ENCODE measurements at places on chromosomes 13 and 19.

- no peak for DNase-seq
These were observed 107.9 kb downstream of the RGCC start for GRCh38 chr13:41565216-41565615.

GRCh38 chr19:35533822-35534392 is 651 bp downstream of the GAPDHS start:
- DNase-seq = peak; percentile 36

GRCh38 chr19:33446330-33447293 is 73.1 kb downstream of the CEBPG start:
- DNase-seq = no peak

DNA sequence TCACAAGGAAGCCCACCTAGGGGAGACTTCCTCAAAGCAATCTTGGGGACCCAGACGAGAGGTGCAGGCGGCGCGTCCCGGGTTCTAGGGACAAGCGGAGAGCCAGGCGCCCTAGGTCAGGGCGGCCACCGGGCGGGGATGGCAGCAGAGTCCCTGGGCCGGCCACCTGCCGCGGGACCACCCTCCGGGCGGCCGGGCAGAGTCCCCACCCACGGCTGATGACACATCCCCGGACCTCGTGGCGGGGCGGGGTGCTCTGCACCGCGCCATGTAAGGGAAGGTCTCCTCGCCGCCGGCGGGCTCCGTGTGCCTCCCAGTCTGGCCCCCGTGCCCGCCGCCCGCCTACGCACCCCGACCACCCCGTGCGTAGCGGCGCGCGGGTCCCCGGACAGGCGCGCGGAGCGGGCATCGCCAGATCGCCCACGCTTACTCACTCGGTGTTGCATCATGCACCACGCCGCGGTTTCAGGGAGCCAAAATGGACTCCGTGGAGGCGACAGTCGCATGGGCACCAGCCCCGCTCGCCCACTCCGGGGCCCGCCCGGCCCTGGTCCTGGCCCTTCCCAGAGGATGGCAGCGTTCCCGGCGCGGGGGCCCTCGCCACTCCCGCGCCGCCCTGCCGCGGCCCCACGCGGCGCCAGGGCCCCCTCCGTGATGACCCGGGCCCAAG is 643 bp downstream of the SLC7A1 start:
- peak; percentile 80 for DNase-seq

DNA sequence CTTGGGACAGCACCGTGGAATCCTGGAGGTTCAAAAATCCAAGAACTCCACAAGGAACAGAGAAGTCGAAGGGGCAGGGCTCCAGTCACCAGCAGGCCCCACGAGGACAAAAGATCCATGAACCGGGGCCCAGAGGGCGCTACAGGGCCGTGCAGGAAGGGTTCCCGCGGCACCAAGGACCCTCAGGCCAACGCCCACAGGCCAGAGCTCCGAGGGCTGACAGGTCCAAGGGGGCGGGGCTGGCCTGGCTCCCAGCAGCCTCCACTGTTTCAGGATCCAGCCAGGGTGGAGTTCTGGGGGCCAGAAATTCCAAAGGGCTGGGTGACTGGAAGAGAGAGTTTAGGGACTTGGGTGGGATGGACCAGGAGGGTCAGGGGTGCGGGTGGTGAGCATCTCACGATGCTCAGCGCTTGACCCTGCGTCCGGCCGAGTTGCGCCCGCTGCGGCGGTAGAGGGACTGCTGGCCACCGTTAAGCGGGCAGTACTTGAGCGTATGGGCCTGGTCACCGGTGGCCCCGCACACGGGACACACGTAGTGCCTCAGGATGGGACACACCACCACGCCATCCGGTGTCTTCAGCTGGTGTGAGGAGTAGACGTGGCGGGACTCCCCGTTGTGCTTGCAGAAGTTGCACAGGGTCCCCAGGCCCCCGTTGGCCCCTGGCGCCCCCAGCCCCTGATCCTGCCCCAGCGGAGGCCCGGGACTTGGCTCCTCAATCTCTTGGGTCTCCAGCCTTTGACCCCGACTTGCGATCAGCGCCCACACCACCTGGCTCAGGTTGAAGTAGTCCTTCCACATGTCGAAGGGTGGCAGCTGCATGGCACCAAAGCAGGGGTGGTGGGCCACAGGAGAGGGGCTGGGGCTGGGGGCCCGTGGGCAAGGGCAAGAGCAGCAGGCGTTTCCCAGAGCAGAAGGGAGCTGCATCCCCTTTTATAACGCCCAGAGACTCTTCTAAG is at the start of gene NANOS2:
Gene NANOS2, minus strand, starts transcription at position 905 of the 957 bp plus-strand sequence. Its CDS starts 85 bp downstream, at position 820.
- peak; percentile 13 for DNase-seq

DNA sequence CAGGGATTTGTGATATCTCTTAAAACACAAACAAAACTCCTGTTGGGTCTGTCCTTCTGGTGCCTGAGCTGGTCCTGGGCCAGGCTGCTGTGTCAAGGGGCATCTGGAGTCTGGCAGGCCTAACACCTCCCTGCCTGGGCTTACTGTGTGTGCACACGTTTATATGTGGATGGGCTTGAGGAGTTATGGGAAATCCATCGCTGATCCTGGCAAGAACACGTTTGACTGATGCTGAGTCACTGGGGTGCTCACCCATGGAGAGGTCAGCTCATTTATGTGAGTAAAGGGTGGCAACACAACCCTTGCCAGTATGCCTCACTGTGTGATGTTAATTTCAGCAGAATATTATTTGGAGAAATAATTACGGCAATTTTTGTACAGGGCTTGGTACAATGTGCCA is 44.5 kb upstream of the PCDH8 start:
- DNase-seq = no peak

- DNase-seq = no peak
These were observed 724.0 kb upstream of the MIR17HG start for GRCh38 chr13:90623318-90624011.

- no peak for DNase-seq
These were observed 201.6 kb downstream of the SLITRK5 start for GRCh38 chr13:87872813-87873212.

- no peak for DNase-seq
These were observed 930 bp upstream of the FBN3 start for GRCh38 chr19:8150178-8150865.

DNA sequence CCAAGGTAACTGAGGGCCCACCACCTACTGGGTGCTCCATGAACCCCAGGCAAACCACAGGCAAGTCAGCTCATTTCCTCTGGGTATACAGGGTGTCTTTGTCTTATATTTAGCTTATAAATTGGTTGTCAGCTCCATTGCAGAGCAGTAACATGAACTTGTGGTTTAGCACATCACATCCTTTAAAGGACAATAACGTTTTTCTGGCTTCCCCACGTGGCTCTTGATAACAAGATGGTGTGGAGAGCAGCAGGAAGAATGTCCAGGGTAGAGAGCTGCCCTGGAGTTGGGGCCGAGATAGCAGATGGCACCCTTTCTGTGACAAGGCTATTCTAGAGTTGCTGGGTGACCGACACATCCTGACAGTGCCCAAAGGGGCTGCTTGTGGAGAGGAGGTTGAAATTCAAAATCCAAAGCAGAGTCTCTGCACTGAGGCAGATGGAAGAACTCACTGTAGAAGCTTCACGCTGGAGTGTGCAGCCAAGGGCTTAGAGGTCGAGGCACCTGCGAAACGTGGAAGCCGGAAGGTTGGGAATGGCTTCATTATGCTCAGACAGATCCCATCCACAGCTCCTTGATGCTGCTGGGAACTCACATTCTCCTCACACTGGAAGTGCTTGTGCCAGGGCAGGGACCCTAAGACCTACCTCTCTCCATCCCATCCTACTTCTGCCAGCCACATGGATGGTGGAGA is 133.0 kb upstream of the FRY start:
- no peak for DNase-seq

GRCh38 chr13:99224021-99224420 is 23.4 kb downstream of the UBAC2 start:
- no peak for DNase-seq

- no peak for DNase-seq
These were observed at the start of gene F7 for GRCh38 chr13:113105032-113105920. Gene F7, plus strand, starts transcription at chr13:113105791. Its CDS starts 51 bp downstream, at chr13:113105842.

DNA sequence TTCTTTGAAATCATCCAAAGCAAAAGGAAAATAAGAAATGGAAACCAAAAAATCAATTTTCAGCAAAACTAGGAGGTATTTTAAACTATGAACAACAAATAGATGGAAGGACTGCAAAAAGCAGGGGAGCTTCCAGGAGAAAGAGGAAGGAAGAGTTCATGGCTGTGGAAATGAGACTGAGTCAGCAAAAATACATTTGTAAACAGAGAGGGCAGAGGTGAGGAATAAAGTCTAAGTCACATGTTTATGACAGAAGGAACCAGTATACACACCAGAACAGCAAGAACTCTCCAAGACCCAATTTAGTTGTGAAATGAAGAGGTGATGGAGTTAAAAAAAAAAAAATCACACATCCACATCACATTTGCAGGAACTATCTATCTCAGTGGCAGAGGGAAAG is 69.6 kb downstream of the RNASEH2B start:
- DNase-seq = no peak

GRCh38 chr19:6744381-6745301 is 5.2 kb downstream of the TRIP10 start:
- no peak for DNase-seq

DNA sequence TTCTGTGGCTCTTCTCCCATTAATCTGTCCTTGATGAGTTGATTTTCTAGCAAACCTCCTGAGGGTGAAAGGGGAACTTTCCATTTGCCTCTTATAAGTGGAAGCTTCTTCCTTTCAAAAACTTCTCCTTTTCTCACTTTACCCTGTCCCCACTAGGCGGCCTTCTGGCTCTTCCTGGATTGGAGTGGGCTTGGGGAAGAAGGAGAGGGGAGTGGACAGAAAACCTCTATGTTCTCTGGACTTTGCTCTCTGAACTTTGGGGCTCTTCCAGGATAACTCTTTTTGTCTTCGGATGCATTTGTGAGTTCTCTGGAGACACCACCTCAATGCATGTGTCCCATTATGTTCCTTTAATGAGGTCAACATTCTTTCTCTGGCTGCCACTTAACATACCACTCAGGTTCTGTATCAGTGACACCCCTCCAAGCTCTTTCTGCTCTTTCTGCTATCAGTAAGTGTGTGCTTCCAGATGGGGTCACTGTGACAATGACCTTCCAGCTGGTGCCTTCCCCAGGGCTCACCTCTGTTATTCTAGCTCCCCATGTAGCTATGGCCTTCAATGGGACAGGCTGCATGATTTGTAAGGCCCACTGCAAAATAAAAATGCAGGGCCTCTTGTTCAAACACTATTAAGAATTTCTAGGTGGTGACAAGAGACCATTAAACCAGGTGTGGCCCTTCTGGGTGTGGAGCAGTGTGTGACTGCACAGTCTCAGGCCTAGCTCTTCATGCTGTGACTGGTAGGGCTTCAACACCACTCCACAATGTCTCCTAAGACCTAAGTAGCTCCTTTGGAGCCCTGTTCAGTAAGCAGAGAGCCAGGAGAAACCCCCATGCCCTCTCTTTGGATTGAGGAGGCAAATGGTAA is 389.2 kb downstream of the EFNB2 start:
- DNase-seq = no peak

DNA sequence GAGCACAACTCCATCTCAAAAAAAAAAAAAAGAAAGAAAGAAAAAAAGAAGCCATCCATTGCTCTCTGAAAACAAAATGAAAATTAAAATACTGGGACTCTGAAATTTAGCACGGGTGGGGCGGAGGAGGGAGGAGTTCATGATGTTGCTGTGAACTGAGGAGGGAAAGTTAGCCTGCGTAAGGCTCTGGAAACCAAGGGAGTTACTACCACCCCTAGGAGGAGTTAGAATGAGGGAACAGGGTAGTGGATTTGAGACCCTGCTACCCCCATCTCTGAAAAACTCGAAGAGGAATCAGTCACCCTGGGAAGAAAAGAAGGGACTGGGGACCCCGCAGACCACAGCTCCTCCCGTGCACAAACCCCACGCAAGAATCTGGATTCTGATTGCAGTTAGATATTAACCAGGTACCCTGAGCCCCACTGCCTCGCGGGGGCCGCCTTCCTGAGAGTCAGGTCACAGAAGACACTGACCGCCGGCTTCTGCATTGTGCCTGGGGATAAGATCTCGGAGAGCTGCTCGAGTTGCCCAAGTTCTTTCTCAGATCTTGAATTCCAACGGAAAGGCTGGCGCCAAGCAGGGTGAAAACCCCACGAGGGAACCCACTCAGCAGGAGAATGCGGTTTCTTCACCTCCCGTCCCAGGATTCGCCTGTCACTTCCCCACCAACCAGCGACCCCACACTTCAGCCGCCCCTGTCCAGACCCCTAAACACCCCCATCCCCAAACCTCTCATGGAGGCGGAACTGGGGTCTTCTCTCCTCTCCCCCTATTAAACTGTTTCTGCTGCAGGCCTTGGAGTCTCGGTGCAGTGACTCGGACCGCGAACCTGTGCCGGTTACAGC is 870 bp downstream of the ZNF442 start:
- no peak for DNase-seq

GRCh38 chr13:97367016-97367822 is 66.8 kb upstream of the RAP2A start:
- DNase-seq = no peak

- no peak for DNase-seq
These were observed 1503.5 kb downstream of the UQCRFS1 start for GRCh38 chr19:27709496-27709895.

GRCh38 chr13:98960606-98961502 is 17.0 kb downstream of the DOCK9 start:
- DNase-seq = no peak

- DNase-seq = no peak
These were observed 25.2 kb upstream of the HIF3A start for GRCh38 chr19:46271481-46272197.

DNA sequence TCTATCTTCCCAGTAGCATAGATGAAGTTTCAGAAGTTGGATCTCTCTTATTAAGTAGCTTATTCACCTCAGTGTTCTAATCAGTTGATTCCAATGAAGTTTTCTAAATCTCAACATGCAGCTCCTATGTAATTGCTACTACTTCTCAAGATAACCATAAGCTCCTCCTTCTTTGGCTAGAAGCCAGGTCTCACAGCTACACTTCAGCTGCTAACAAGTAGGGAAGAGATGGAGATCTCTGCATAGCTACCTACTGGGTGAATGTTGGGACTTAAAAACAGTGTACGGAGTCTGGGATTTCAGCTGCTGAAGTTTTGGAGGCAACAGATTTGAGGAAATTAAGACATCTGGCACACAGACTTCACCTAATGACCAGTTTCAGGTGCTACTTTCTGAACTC is 661.0 kb downstream of the SLITRK1 start:
- DNase-seq = no peak

DNA sequence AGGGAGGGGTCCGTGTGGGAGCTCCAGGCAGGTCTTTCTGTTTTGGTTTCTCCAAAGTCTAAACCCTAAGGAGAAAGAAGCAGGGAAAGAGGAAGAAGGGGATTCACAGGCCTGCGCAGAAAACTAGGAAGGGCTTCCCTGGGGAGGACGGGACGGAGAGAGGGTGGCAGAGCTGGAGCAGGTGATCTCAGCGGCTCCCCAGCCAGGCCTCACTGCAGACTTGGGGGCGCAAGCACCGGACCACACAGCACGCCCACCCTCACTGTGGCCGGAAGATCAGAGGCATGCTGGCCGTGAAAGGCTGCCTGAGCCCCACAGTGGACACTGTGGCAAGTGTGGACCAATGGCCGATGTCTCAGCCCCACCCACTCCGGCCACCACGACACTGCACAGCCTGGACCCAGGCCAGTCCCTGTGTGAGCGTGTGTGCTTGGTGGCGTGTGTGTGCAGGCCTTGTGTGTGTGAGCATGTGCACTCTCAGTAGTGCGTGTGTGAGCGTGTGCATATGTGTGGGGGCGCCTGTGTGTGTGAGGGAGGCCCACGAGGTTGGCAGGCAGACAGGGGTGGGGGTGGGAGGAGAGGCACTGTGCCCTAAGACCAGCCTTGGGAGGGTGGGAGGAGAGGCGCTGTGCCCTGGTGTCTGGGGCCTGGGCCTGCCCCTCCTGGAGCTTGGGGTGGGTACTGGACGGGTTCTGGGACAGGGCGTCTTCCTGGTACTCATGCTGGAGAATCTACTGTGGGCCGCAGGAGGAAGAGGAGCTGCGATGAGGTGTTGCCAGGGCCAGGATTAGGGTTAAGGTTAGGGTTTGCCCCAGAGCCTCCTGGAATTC is 15.4 kb upstream of the TMEM255B start:
- no peak for DNase-seq

- no peak for DNase-seq
These were observed 90.8 kb upstream of the USP29 start for GRCh38 chr19:57028804-57029525.

Data from activated T-cell treated with anti-CD3 and anti-CD28 coated beads, Interleukin-2, amount 50 U/mL, for 72 hours (primary cell).